PC-3 (cell line): ENCODE measurements at places on chromosomes 3 and 15. TPM values are rescaled to one million over a fixed set of nuclear protein-coding genes. Genes with fewer than 3 reads are reported as not detected.
A peak's percentile ranks its signal among the peaks of the same experiment; 100 is the strongest.

HRG gene
- not detected in 2 replicates for total RNA-seq

CHRM5 gene
- total RNA-seq, result 0.04 TPM in 1 of 2 replicates, not detected in the other

MUSTN1 gene
- total RNA-seq, result 0.66 and 0.69 TPM in 2 replicates

GPR156 gene
- 5.1 and 7.7 TPM in 2 replicates for total RNA-seq

CDC25A gene
- total RNA-seq, result 42.4 and 43.0 TPM in 2 replicates

PRSS50 gene
- total RNA-seq, result not detected in 2 replicates

FBXO40 gene
- not detected in 2 replicates for total RNA-seq

TGM4 gene
- total RNA-seq, result 0.46 and 1.2 TPM in 2 replicates

MUC13 gene
- 0.04 TPM in 1 of 2 replicates, not detected in the other for total RNA-seq

GLDN gene
- 0.15 TPM in 1 of 2 replicates, not detected in the other for total RNA-seq

GOLGA6L4 gene
- total RNA-seq, result 0.73 and 1.2 TPM in 2 replicates

PYGO1 gene
- 1.8 and 2.0 TPM in 2 replicates for total RNA-seq

DNA sequence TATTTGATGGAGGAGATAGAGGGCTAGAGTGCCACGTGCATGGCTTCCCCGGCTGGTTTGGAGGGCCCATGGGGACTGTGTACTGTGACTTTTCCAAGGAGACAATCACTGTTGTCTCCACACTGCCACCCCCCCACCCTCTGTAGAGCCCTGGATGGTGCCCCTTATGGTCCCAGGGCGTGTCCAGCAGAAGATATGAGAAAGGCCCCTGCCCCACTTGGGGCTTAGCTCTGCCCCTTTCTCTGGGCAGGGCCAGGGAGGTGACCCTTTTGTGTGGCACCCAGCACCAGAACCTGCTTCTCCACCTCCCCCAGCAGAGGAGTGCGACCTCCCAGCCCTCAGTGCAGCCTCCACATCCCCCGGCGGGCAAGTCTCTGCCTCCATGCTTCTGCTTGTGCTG lies 32.1 kb downstream of the SPSB4 start:
- DNase-seq, result no peak

DNA sequence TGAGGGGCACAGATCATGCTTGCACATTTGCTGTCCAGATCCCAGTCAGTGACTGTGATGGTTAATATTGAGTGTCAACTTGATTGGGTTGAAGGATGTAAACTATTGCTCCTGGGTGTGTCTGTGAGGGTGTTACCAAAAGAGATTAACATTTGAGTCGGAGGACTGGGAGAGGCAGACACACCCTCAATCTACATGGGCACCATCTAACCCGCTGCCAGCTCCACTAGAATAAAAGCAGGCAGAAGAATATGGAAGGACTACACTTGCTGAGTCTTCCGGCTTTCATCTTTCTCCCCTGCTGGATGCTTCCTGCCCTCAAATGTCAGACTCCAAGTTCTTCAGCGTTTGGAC lies 5.1 kb downstream of the GP9 start:
- no peak for DNase-seq

GRCh38 chr15:25391971-25392721 lies 46.7 kb downstream of the UBE3A start:
- peak; percentile 54 for DNase-seq

GRCh38 chr3:40827226-40827625 lies 302.5 kb downstream of the ZNF621 start:
- no peak for DNase-seq

DNA sequence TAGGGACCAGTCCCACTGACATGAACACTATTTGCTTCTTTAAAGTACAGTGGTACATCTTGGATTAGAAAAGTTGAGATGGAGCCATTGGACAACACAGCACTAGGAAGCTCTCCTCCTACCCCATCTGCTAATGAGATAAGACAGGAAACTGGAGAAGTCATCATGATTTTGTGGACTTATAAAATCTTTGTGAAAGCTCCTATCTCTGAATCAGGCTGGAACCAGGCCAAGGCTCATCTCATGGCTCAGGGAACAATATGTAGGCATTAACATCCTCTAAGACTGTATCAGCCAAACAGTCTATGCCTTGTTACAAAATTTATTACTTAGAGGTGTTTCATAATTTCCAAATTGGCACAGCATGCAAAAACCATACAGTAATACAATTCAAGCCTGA lies 84.1 kb downstream of the BOC start:
- DNase-seq, result no peak

DNA sequence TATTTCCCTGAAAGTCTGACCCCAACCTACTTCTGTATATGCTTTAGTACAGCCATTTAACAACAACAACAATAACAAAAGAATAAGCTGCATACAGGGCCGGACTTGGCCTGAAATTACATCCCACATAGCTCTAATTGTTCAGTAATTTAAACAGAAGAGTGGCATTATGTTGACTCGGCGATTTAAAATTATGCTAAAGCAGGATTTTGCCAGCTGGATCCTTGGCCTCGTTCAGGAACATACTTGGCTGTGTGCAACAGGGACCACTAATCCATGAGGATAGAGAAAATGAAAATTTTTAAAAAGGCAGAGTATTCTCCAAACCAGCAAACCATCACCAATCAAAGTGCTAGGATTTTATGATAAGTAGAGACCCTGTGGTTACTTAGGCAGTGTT lies 433.1 kb upstream of the RBMS3 start:
- DNase-seq, result no peak

GRCh38 chr15:65937054-65937453 lies 67.8 kb downstream of the RAB11A start:
- DNase-seq, result no peak

- peak; percentile 10 for DNase-seq
Observed at GRCh38 chr3:162799910-162800309, 1303.3 kb downstream of the OTOL1 start.

GRCh38 chr15:101189409-101190091 lies 62.3 kb downstream of the CHSY1 start:
- no peak for DNase-seq

DNA sequence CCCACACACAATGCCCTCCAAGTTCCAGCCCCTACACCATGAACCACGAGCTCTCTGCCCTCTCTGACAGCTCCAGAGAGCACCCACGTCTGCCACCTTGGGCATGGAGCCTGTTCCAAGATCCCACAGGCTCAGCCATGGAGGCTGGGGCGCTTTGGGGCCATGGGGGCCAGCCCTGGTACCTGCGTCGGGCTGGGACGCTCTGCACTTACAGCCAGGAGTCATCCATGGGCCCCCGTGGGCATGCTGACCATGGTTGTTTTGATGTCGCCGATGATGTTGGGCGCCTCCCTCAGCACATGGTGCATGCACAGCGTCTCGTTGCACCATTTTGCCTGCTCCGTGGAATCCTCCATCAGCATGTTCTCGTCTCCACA lies 51.9 kb upstream of the UBE2Q2 start:
- DNase-seq, result no peak

DNA sequence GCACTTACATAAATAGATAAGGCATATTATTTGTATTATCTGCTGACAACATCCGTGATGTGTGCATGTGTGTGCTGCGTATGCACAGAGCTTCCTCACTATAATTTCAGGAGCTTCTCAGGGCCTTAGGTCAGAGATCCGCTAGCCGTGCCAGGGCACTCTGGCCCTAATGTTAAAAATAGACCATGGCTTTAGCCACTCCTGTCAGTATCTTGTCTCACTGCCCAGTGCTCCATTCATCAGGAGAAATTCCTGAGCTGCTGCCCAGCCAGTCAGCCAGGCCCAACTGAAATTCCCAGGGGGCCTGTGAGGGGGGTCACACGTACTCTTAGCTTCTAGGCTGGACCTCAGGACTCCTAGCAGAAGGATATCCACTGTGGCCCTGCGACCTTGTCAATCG lies 70.0 kb upstream of the ABHD2 start:
- no peak for DNase-seq

DNA sequence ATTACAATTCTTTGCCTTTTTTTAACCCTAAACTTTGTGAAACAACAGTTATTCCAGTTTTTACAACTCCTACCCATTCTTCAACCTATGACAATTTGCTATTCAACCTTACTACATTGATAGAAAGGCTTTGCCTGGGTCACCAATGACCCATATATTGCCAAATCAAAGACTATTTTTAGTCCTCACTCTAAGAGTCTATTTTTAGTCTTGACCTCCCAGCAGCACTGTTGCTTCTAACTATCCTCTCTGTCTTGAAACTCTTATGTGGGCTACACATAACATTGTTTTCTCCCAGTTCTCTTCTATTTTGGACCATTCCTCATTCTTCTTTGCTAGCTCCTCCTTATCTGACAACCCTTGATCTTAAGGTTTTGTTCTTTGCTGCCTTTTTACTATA lies 71.4 kb downstream of the C3orf80 start:
- no peak for DNase-seq

- DNase-seq, result no peak
Observed at GRCh38 chr3:158713094-158713499, 19.2 kb downstream of the RARRES1 start.

GRCh38 chr3:148150141-148150540 lies 547.6 kb upstream of the AGTR1 start:
- DNase-seq, result peak; percentile 40

GRCh38 chr3:142850395-142851023 lies 38.4 kb downstream of the PCOLCE2 start:
- DNase-seq, result peak; percentile 84

- no peak for DNase-seq
Observed at GRCh38 chr3:128498901-128499530, 6.0 kb upstream of the GATA2 start.

- no peak for DNase-seq
Observed at GRCh38 chr3:190032923-190033322, 87.8 kb downstream of the P3H2 start.

DNA sequence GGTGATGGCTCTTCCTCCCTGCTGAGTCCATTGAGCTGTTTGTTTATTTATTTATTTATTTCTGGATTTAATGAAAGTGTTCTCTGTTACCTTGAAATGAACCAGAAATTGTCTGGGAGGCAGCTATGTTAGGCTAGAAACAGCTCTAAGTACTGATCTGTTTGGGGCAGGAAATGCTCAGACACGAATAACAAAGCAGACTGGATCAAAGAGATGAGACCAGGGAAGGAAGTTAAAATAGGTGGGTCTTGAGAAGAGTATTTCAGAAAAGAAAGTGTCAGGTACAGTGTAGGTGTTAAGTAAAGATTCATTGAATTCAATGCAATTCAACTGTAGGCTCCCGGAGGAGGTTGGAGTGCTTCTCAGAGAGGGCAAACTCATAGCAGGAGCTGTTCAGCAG lies 173.3 kb downstream of the IL20RB start:
- DNase-seq, result no peak

GRCh38 chr3:179768080-179768479 lies 115.2 kb downstream of the USP13 start:
- peak; percentile 90 for DNase-seq

DNA sequence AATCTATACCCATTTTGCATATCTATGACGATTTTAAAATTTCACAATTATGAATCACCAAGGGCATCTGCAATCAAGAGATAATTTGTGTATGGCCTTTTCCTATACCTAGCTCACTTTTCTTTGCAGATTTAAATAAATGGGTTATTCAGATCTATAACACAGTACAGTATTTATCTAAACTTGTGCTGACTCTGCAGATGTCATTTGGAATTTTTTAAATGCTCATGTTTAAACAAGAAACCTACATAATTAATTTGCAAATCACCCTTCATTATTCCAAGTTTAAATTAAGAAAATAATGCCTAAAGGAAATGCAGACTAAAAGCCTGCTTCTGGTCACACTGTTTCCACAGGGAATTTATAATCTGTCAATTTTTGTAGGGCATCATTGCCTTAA lies 284.2 kb downstream of the SI start:
- no peak for DNase-seq

GRCh38 chr3:4895838-4896237 lies 83.4 kb upstream of the BHLHE40 start:
- DNase-seq, result no peak

DNA sequence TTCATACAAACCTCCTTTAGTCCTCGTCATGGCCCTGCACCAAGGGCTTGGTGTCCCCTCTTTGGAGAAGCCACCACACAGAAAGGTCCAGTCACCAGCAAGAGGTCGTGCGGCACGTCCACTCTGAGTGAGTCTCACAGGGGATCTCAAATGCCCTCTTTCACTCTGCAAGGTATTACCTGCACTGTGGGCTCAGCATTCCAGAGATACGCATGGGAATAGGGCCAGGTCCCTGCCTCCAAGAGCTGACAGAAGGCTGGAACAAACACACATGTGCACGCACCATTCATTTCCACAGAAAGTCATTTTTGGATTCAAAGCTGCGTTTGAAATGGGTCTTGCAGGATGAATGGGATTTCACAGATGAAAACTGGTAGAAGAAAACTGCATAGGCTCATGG lies 50.4 kb upstream of the TJP1 start:
- DNase-seq, result no peak

DNA sequence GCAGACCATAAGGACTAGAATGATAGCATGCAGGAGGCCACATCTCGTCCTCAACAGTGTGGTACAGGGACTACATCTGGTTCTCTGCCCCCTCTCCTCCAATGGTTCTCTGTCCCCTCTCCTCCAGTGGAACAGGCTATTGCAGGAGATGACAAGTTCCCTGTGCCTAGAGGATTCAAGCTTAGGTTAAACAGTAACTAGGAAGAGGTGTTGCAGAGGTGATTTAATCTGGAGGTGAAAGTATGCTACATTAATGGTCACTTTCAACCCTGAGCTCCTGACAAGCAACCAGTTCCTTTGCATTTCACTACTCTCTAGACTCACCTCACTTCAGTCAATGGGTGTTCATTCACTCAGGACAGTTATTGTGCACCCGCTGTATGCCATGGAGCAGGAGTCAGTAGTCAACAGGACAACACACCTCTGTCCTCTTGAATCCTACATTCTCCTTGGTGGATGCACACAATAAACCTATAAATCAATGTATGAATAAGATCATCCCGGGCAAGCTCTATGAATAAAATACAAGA lies 16.0 kb downstream of the SPATA12 start:
- no peak for DNase-seq

DNA sequence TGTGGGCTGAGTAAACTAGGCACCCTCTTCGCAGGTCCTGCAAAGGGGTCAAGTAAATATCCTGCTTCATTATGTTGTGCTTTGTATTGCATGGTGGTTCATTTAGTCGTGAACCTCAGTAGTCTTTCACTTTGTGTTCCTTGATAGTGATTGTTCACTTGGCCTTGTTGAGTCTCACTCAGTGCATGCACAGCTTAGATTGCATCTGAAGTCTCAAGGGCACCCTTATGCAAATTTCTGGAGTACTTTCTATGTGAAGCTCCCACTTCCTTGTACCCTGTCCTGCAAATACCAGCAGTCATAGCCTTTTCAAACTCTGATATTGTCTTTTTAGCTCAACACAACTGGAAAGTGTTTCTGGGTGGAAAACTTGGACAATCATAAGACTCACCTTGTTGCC lies 519.2 kb downstream of the NAALADL2 start:
- no peak for DNase-seq

DNA sequence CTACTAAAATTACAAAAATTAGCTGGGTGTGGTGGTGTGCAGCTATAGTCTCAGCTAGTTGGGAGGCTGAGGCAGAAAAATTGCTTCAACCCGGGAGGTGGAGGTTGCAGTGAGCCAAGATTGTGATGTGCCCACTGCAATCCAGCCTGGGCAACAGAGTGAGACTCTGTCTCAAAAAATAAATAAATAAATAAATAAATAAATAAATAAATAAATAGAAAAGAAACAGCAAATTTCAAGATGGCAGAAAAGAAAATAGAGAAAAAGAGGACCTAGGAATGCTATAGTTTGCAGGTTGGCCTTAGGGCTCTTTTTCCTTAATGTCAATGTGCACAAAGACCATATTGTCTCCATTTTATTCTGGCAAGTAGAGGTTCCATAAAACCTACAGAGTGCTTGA lies 28.2 kb downstream of the IQCF6 start:
- DNase-seq, result no peak
